ENCODE measurements at places on chromosomes 3 and 15.

DNA sequence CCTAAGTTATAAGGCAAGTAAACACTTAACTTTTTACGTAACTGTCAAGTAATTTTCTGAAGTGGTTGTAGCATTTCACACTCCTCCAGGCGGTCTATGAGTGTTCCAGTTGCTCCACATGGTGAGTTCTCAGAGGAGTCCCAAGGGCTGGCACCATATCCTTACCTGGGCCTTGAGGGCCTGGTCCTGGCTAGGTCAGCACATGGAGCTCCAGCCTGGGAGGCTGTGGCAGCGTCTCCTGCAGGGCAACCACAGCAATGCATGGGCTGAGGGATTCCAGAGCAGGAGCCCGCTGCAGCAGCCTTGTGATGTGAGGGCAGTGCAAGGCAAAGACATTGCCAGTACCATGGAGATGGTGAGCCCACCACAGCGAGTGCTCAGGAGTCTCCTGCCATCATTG is 32.2 kb upstream of the LYZL4 start:
- peak; percentile 56 for DNase-seq

GRCh38 chr3:114899186-114899931 is 247.7 kb downstream of the ZBTB20 start:
- peak; percentile 16 for DNase-seq

GRCh38 chr3:42179110-42179725 is 86.8 kb downstream of the CCK start:
- DNase-seq = peak; percentile 70

- no peak for DNase-seq
These were observed 8.4 kb downstream of the CX3CR1 start for GRCh38 chr3:39271363-39271914.

GRCh38 chr15:24067733-24068501 is 380.8 kb upstream of the NDN start:
- no peak for DNase-seq

GRCh38 chr3:98223907-98224672 is 40.0 kb upstream of the OR5H6 start:
- DNase-seq = no peak

DNA sequence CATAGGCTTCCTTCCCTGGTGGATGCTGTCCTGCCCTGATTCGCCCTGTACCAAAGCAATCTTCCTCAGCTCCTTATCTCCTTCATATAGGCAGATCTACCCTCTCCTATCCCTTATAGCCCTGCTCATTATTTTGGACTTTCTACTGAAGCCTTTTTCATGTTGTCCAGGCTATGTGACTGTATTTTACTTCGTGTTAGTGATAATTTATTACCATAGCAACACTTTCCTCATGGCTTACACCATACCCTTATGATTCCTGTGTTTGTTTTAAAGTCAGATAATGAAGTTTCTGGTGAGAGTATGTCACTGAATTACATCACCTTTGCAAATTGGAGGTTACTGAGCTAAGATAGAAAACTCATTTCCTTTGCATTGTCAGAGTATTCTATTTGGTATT is 352.6 kb downstream of the NLGN1 start:
- no peak for DNase-seq

DNA sequence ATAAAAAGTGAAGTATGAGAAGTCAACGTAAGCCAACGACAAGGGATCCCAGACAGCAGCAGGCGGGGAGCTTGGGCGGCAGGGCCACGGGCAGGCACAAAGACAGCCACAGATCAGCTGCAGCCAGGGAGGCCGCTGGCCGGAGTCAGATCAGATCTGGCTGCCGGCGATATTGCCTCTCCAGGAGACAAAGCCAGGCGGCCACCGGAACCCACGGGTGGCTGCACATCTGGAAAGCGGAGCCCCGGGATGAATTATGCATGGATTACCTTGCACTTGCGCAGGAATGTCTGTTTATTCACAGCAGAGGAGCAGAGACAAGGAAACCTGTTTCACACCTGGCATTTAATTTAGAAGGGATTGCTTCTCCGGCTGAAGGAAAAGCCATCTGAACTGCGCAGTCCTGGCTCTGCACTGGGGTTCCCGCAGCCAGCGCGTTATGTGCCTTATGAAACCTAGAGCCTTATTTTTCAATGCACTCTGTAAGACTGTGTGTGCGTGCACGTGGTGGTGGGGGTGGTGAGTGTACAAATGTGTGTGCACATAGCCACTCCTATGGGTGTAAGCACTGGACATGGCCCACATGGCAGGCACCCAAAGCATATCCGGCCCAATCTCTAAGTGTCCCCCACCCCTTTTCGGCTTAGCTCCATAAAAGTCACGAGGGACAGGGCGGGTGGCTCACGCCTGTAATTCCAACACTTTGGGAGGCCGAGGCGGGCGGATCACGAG is 427.8 kb upstream of the MCTP2 start:
- DNase-seq = no peak

- no peak for DNase-seq
These were observed 516.4 kb downstream of the GBE1 start for GRCh38 chr3:81245043-81245442.

DNA sequence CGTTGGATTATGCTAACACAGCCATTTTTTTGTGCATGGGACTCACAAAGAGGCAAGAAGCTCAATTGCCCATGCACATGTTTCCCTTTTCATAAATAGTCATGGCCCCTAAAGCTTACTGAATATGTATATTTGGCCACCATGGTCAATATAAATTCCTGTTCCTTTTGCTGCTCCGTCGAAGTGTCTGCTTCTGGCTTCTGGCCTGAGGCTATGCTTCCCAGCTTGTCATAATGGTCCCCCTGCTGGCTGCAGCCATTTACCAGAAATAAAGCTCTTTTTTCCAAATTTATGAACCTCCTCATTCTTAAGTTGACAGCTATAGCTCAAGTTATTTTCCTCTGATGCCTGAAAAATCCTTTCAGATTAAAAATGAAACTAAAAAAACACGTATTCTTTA is 602.1 kb downstream of the VGLL3 start:
- peak; percentile 37 for DNase-seq

DNA sequence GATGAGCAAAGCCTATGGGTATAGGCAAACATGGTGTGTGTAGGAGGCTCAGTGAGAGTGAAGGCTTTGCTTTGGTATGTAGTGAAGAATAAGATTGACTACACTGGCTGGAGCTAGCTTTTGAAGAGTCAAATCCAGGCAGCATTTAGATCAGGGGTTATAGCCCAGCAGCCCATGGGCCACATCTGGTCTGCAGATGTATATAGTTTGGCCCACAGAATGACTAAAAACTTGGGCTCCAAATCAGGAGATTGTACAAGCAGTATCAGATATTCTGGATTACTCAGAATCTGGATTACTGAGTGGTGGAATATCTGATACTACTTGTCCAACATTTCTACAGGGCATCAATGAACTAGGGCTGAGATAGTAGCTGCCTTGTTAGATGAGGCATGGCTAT is 92.9 kb upstream of the FGF7 start:
- DNase-seq = no peak

DNA sequence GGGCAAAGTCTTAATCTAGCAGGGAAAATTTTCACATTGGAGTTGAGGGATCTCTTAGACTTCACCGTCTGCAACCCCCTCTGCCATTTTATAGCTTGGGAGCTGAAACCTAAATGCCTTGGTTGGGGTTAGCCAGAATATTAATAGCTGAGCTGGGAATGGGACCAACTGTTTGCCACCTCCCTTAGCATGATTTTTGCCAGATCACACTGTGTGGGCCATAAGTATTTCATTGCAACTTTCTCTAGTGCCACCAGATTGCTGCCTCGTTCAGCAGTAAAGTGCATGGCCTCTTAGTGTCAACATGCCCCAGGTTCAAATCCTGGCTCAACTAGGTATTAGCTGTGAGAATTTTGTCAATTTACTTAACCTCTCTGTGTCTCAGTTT is 55.9 kb upstream of the ABHD17C start:
- no peak for DNase-seq

DNA sequence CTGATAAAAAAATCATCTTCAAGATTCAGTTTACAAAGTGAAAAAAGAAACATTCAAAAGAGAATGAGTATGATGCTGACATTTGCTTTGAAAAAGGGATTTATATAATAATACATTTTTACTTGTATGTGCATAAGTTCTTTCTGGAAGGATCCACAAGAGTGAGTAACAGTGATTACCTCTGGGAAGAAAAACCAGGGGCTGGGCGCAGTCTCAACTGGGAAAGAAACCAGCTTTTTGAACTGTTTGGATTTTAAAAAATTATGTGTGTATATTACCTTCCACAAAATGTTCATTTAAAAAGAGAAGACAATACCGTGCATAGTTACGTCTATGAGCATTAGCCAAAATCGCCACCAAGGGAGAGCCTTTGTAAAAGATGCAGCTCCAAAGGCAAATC is 1.3 kb downstream of the CLEC3B start:
- no peak for DNase-seq

- DNase-seq = peak; percentile 91
These were observed 169.4 kb downstream of the TBC1D2B start for GRCh38 chr15:77907824-77908751.

DNA sequence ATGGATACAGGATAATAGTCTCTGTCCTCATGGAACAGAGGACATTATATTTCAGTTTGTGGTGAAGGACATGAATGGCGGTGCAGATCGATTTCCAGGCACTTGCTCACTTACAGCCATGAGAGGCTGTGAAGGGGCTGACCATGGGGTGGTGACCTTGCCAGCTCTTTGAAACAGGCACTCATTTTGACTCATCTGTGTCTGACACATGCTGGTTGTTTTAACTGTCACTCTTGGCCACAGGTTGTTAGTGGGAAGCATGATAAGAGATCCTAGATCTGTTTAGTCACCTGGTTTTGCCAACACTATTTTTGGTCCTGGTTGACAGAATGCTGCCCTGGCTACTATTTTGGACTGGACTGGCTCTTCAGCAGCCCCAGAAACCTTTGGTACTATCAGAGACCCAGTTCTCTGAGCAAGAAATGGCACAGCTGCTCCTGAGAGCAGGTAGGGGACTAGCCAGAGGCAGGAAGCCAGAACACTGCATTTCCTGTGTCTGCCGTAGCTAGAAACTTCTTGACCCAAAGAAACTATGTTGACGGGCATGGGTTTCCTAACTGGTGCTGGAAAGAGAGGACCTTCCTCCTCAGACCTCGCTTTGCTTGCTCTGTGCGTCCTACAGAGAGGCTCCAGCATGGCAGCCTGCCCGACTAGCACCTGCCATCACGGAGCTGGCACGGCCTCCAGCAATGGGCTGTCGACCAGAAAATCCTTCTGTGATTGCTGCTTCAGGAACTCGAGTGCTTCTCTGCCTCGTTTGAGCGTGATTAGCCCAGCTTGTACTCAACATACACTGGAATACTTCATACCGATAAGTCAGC is 6.3 kb downstream of the PXYLP1 start:
- no peak for DNase-seq

DNA sequence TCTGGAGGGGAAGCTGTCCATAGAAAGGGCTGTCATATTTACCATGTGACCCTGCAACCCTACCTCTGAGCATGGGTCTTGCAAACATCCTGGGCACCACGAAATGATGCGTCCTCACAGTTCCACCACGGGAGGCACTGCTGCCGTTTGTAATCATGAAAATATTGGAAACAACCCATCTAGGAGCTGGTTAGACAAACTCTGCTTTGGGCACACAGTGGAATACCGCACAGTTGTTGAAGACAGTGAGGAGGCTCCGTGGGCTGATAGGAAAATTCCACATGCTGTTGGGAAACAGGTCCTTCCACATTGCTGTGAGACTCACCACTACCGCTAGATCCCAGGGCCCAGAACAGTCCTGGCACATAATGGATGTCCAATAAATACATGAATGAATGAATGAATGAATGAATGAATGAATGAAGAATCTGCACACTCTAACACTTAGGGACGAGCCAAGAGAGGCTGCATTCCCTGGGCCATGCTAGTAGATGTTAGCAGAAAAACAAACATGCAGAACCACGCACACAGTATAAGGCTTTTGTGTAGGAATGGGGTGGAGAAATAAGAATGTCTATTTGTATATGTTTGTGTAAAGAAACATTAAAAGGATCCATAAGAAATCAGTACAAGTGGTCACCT is 40.6 kb downstream of the TPRA1 start:
- DNase-seq = no peak

GRCh38 chr3:62584636-62585035 is 211.3 kb upstream of the FEZF2 start:
- DNase-seq = no peak

GRCh38 chr15:91576096-91576495 is 277.4 kb upstream of the SLCO3A1 start:
- DNase-seq = no peak

GRCh38 chr15:77104155-77104554 is 33.2 kb upstream of the TSPAN3 start:
- DNase-seq = no peak

DNA sequence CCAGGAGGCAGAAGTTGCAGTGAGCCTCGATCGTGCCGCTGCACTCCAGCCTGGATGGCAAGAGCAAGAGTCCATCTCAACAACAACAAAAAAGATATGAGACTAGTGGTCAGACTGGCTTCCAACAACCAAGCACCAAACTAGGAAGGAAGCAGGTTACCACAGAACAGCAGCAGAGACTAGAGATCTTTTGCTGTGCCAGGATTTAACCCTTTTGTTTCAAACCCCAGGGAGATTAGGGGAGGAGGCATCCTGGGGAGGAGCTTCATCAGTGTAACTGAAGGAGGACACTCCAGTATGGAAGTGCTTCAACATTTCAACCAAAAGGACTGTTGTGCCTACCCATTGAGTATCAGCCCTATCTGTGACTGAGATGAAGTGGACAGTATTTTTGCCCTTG is 240.3 kb downstream of the ZIC1 start:
- DNase-seq = peak; percentile 23

- no peak for DNase-seq
These were observed 11.6 kb downstream of the ATOSA start for GRCh38 chr15:52667597-52667996.

DNA sequence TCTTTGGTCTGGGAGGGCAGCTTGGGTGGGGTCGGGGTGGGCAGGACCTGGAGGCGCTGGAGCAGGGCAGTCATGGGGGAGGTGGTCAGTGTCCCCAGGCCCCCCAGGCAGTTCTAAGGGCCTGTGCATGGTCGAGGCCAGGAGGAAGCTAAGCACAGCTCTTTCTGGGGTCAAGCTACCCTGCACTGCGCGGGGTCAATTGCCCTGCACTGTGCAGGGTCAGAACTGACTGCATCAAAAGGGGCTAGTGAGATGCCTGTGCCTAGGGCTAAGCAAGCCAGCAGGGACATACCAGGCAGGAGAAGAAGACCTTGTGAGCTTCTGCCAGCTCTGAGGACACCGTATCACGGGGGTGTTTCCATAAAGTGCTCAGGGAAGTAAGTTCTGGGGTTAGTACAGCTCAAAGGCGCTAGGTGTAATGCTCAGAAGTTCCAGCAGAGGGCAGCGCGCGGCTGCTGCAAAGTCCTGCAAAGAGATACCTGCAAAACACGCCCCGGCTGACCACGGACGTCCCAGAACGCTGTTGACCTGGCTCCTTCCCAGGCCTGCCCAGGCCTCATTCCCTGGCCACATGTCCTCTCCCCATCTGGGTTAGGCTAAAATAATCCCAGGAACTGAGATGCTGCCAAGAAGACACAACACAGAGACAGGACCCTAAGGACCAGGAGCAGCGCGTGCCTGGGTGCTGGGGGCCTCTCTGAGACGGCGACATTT is 18.8 kb upstream of the IQSEC1 start:
- peak; percentile 86 for DNase-seq

GRCh38 chr3:99648516-99648915 is 10.1 kb downstream of the COL8A1 start:
- no peak for DNase-seq

GRCh38 chr3:17258823-17259436 is 374.2 kb downstream of the PLCL2 start:
- DNase-seq = peak; percentile 70

GRCh38 chr3:42762046-42762724 is 10.9 kb downstream of the CCDC13 start:
- DNase-seq = no peak
